ENCODE measurements at places on chromosomes 5 and 9.

DNA sequence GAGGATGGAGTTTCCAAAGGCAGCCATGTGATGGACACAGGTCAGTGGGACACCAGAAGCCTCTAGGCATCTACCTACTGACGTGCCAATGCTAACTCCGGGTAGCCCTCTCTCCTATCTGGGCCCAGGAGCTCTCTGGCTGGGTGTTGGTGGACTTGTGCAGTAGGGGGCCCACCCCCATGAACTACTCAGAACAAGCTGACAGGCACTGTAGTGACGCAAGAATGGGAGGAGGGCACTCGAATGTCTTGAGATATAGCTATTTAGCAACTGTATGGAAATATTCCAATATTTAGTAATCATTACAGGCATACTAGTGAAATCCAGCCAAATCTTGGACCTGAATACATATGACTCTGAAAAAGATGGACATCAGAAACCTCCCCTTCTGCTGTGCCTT, 5.7 kb upstream of the DOCK2 start:
- no peak for DNase-seq

DNA sequence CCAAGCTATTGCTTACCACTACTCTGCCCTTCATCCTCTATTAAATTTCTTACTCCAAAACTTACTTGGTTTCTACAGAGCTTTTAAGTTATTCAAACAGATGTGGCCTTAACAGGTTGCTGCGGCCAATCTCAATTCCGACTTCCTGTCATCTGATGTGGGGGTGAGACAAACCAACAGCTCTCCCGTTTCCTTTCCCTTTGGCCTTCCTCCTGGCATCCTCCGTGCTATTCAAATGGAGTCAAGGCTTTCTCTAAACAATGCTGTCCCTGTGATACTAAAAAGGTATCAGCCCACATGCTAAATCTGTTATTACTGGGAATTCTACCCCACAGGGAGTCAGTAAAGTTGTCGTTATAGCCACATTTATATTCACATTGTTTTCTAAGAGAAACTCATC, 11.8 kb downstream of the RBM18 start:
- peak; percentile 71 for DNase-seq

- DNase-seq = no peak
These were observed 65.0 kb downstream of the PRRT1B start for GRCh38 chr9:131610231-131610761.

DNA sequence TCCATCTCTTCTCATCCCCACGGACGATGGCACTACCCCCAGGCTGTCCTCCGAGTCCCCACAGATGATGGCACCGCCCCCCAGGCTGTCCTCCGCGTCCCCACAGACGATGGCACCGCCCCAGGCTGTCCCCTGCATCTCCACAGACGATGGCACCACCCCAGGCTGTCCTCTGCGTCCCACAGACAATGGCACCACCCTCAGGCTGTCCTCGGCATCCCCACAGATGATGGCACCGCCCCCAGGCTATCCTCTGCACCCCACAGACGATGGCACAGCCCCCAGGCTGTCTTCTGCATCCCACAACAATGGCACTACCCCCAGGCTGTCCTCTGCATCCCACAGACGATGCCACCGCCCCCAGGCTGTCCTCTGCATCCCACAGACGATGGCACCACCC, 57.4 kb upstream of the PTCH1 start:
- DNase-seq = no peak

GRCh38 chr5:169702693-169703481, 65.8 kb downstream of the DOCK2 start:
- peak; percentile 37 for DNase-seq

DNA sequence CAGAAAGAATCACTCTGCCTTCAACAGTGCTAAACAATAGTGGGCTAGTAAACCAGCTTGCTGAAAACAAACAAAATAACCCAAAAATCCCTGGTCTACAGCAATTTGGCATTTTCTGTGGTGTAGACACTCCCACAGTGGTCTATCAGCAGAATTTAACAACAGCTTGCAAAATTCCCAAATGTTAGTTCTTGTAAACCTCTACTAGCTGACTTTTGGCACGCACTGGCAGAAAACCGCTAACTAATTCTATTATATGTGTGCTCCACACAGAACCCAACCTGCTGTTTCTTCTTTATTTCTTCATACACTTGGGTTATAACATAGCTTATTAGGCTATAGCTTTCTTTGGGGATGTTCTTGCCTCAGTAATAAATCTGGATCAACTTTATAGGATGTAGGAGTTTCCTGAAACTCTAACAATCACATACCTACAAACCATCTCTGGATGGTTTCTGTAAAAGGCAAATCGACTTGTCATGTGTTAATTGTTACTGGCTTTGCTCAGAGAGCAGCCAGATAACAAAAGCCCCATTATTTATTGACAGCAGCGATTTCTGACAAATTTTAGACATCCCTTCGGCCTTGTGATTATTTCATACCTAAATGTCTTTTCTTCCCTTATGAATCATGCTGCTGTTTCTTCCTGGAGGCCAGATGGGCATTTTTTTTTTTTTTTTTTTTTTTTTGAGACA, 82.7 kb upstream of the NAA35 start:
- no peak for DNase-seq

- peak; percentile 49 for DNase-seq
These were observed 50.6 kb downstream of the TGFBI start for GRCh38 chr5:136079195-136079985.

DNA sequence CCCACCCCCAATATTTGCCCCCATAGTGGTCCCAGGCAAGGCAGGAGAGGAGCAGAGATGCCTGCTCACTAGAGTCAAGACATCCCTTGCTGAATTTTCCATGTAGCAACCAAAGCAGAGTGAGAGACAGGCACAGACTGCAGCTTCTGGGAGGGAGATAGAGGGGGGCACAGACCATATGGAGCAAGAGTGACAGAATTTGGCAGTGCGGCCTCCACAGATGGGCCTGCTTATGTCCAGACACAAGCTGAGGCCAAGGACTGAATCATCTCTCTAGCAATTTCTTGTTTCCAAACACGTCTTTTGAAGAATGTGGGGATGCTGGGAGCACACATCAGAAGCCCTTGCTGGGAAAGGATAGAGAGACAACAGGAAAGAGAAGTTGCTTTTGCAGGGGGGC, 53.0 kb upstream of the ALDH1B1 start:
- no peak for DNase-seq
